Ovary (tissue), 10 donors: ENCODE measurements at places on chromosomes 5 and 9. TPM values are rescaled to one million over a fixed set of nuclear protein-coding genes. Genes with fewer than 3 reads are reported as not detected.
A peak's percentile ranks its signal among the peaks of the same experiment; 100 is the strongest.

DNA sequence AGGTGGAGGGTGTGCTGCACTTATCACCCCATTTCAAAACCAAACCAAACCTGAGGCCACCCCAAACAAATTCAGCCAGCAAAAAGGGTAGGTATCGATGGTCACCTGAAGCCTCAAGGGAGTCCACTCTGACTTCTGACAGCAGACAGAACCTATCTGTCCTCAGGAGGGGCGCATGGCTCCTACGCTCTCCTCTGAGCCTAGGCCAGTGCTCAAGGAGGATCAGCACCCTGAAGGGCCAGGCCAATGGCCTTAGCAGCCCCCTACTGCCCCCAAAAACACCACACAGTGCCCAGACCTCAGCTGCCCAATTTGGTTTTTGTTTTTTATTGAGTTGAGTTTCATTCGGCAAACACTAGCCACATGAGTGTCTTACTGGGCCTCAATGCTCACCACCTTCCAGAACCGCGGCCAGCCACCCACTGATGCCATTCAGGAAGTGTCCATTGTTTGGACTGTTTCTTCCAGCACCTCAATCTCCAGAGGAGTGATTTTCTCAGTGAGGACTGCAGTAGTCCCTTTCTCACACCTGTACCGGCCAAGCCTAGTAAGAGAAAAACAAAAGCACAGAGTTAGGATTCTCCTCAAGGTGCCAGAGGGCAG is 62.0 kb downstream of the PSMB7 start:
- H3K36me3 ChIP-seq: no peaks in the 10 kb centered on the region
- no peak overlapping the region for H3K4me3 ChIP-seq
- H3K27ac ChIP-seq: no peak overlapping the region
- no peaks in the 10 kb centered on the region for H3K27me3 ChIP-seq

DNA sequence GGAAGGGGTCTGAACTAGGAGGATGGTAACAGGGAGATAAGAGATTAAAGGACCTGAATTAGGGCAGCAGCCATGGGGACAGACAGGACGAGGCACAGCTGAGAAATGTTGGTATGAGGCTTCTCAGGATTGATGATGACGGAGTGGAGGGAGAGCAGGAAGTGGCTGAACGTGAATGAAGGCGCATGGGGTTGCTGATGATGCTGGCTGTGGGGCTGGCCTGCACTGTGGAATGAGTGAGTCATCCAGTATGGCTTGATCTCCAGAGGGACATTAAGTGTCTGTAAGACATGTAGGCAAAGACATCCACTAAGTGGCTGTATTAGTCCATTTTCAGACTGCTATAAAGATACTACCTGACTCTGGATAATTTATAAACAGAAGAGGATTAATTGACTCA is 256.4 kb downstream of the ICE1 start:
- H3K4me1 ChIP-seq: no peaks in the 10 kb centered on the region
- DNase-seq: no peak
- no peak overlapping the region for H3K27ac ChIP-seq
- H3K27me3 ChIP-seq: no peaks in the 10 kb centered on the region

- H3K4me3 ChIP-seq: no peak overlapping the region
- peak; percentile 41 for DNase-seq
- H3K27ac ChIP-seq: no peak overlapping the region
- H3K4me1 ChIP-seq: no peaks in the 10 kb centered on the region
- no peaks in the 10 kb centered on the region for H3K27me3 ChIP-seq
Observed at GRCh38 chr5:1479581-1480188, 34.4 kb upstream of the SLC6A3 start.

DNA sequence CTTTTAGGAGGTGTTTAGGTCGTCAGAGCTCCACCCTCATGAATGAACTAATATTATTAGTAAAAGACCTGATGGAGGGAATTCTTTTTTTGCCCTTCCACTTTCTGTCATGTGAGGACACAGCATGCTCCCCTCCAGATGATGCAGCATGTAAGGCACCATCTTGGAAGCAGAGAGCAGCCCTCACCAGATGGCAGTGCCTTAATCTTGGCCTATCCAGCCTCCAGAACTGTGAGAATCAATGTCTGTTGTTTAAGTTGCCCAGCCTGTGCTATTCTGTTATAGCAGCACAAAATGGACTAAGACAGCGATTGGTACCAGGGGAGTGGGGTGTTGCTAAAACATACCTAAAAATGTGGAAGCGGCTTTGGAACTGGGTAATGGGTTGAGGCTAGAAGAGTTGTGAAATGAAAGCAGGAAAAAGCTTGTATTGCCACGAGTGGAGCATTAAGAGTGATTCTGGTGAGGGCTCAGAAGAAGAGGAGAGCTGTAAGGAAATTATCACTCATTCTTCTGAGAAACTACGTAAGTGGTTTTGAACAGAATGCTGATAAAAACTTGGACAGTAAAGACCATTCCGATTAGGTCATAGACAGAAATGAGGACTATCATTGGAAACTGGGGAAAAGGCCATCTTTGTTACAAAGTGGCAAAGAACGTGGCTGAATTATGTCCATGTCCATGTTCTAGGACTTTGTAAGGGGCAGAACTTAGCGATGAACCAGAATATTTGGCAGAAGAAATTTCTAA is 28.6 kb downstream of the PTPDC1 start:
- no peak overlapping the region for H3K27ac ChIP-seq
- no peak overlapping the region for H3K4me3 ChIP-seq
- H3K36me3 ChIP-seq: no peaks in the 10 kb centered on the region
- H3K4me1 ChIP-seq: no peaks in the 10 kb centered on the region
- no peaks in the 10 kb centered on the region for H3K27me3 ChIP-seq

- no peak overlapping the region for H3K27ac ChIP-seq
- H3K4me1 ChIP-seq: no peaks in the 10 kb centered on the region
- no peaks in the 10 kb centered on the region for H3K27me3 ChIP-seq
- no peaks in the 10 kb centered on the region for H3K36me3 ChIP-seq
- DNase-seq: no peak
Observed at GRCh38 chr5:82424211-82424610, 146.1 kb upstream of the RPS23 start.

DNA sequence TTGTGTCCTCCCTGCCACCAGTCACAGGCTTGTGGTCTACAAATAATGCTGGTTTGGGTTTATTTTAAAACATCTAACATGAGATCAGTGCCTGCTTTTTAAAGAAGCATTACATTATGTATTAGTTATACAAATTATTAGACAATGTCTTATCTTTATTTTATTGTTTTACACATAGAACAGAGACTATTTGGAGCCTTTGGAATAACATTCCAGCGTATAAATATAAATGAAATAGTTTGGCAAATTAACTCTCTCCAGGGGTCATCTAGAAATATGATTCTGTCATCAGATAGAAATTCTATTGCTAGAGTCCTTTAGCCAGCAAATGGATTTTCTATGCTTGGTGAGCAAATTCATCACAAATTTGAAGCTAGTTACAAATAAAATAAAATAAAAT is 22.4 kb downstream of the MAP1B start:
- H3K27me3 ChIP-seq: no peaks in the 10 kb centered on the region
- H3K4me3 ChIP-seq: no peak overlapping the region
- H3K36me3 ChIP-seq: no peaks in the 10 kb centered on the region

- no peak overlapping the region for H3K4me3 ChIP-seq
- no peaks in the 10 kb centered on the region for H3K4me1 ChIP-seq
- H3K36me3 ChIP-seq: no peaks in the 10 kb centered on the region
- H3K27me3 ChIP-seq: no peaks in the 10 kb centered on the region
- no peak for DNase-seq
Observed at GRCh38 chr5:167602067-167602466, 689.4 kb upstream of the WWC1 start.

- H3K4me1 ChIP-seq: no peaks in the 10 kb centered on the region
- DNase-seq: no peak
- H3K36me3 ChIP-seq: no peaks in the 10 kb centered on the region
- no peak overlapping the region for H3K27ac ChIP-seq
- no peaks in the 10 kb centered on the region for H3K27me3 ChIP-seq
Observed at GRCh38 chr9:91558879-91559278, 135.2 kb upstream of the NFIL3 start.

DNA sequence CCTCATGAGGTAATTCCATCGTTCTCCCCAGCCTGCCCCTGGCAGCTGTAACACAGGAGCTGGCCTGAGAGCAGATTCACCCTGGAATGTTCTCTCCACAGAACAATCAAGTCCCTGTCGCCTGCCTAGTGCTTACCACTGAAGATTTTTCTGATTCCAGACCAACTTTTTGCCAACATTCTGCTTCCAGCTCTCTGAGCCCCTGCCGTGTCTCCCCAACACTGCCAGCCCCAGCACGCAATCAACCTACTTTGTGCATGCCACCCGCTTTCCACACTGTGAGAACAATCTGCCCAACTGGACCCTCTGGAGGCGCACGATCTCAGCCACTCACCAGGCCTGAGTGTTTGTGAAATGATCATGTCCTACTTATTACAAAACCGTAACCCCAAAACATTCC is 62.6 kb downstream of the PSMB7 start:
- no peak overlapping the region for H3K4me3 ChIP-seq
- no peaks in the 10 kb centered on the region for H3K4me1 ChIP-seq
- H3K27ac ChIP-seq: no peak overlapping the region
- no peaks in the 10 kb centered on the region for H3K36me3 ChIP-seq

DNA sequence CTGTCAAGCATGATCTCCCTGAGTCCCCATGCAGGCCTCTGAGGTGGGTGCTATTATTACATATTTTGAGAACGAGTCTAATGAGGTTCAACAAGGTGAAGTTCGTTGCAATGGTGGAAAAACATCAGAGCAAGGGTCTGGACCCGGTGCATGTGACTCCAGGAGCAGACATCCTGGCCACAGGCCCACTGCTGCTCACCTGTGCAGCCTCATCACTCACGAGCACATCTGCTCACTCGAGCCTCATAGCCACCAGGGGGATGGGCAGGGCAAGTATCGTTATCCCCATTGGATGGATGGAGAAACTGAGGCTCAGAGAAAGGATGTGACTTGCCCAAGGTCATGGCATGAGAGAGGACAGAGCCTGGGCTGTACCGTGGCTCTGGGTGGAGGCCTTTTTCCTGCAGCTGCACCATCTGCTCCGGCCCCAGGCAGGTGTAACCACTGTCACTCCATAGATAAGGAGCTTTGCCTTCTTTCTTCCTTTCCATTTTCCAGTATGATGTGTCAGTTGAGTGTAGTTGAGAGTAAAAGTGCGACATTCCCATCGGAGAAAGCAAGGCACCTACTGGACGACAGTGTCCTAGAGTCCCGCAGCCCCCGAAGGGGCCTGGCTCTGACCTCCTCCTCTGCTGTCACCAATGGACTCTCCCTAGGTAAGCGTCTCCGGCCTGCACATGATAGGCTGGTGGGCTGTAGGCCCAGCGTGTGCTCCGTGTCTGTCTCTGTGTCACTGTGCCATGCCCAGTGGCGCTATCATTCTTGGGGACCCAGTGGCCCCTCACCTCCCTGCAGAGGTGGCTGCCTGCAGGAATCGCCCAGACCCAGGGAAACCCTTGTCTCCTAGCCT is 68.4 kb upstream of the GARNL3 start:
- DNase-seq: no peak
- no peaks in the 10 kb centered on the region for H3K27me3 ChIP-seq

GRCh38 chr5:167261309-167262100 is 1029.9 kb upstream of the WWC1 start:
- no peaks in the 10 kb centered on the region for H3K27me3 ChIP-seq
- H3K4me3 ChIP-seq: no peak overlapping the region
- H3K4me1 ChIP-seq: no peaks in the 10 kb centered on the region
- no peaks in the 10 kb centered on the region for H3K36me3 ChIP-seq
- DNase-seq: no peak

DNA sequence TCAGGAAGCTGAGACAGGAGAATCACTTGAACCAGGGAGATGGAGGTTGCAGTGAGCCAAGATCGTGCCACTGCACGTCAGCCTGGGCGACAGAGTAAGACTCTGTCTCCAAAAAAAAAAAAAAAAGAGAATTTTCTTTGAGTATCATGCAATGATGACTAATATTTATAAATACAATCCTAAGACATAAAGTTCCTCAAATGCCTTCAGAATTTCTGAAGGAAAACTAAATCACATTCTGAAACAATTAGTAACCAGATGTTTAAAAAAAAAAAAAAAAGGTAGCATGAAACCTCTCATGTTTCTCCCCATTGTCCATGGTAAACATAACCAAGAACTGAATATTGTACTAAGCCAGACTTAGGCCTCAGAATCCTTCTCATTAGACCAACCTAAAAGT is 23.1 kb downstream of the MLLT3 start:
- no peak overlapping the region for H3K27ac ChIP-seq
- no peaks in the 10 kb centered on the region for H3K4me1 ChIP-seq
- H3K4me3 ChIP-seq: no peak overlapping the region

DNA sequence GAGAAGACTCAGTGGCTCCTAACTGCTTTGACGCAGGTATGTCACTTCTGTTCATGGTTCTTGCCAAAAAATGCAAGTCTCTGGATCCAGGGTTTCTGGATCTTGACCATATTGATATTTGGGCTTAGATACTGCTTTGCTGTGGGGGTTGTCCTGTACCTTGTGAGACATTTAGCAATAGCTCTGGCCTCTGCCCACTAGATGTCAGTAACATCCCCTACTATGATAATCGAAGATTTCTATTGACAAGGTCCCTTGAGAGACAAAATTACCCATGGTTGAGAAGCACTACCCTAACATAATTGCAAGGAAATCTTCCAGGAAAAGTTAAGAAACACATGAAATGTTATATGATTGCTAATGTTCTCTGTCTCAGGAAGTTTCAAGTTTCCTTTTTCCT is 285.4 kb downstream of the TMEM232 start:
- H3K36me3 ChIP-seq: no peaks in the 10 kb centered on the region
- H3K27me3 ChIP-seq: no peaks in the 10 kb centered on the region

DNA sequence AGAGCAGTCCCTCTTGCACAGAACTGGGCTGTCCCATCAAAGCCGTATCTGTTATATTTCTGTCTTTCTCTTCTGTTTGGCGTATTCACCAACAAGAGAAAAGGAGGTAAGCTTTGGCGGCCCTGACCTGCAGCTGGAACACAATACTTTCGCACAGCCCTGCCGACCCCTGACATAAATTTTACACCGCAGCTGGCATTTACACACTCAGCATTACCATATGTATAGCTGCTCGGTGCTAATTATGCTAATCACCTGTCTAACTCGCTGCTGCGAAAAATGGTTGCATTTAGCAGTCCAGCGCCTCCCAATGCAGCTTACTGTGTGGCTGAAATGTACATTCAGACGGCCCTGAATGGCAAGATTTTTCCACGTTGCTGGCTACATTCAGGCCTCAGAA is 20.8 kb downstream of the PTCH1 start:
- no peak overlapping the region for H3K27ac ChIP-seq
- H3K27me3 ChIP-seq: no peaks in the 10 kb centered on the region
- H3K4me3 ChIP-seq: no peak overlapping the region
- H3K36me3 ChIP-seq: no peaks in the 10 kb centered on the region
- H3K4me1 ChIP-seq: peaks cover 19% of the 10 kb centered on the region

FCN1 gene
- not detected for total RNA-seq

PRRC2B gene
- 306 TPM for total RNA-seq

ANKRD55 gene
- total RNA-seq: 0.25 TPM

PRELID2 gene
- total RNA-seq: 15.9 TPM
